ENCODE measurements at places on chromosomes 5 and 9. TPM values are rescaled to one million over a fixed set of nuclear protein-coding genes. Genes with fewer than 3 reads are reported as not detected.

GRCh38 chr5:83925321-83925954 lies 204.8 kb upstream of the HAPLN1 start:
- H3K36me3 ChIP-seq = no peaks in the 10 kb centered on the region
- no peak overlapping the region for H3K4me3 ChIP-seq
- no peaks in the 10 kb centered on the region for H3K27me3 ChIP-seq
- no peak for DNase-seq
- no peak overlapping the region for H3K27ac ChIP-seq
- H3K4me1 ChIP-seq = no peaks in the 10 kb centered on the region

DNA sequence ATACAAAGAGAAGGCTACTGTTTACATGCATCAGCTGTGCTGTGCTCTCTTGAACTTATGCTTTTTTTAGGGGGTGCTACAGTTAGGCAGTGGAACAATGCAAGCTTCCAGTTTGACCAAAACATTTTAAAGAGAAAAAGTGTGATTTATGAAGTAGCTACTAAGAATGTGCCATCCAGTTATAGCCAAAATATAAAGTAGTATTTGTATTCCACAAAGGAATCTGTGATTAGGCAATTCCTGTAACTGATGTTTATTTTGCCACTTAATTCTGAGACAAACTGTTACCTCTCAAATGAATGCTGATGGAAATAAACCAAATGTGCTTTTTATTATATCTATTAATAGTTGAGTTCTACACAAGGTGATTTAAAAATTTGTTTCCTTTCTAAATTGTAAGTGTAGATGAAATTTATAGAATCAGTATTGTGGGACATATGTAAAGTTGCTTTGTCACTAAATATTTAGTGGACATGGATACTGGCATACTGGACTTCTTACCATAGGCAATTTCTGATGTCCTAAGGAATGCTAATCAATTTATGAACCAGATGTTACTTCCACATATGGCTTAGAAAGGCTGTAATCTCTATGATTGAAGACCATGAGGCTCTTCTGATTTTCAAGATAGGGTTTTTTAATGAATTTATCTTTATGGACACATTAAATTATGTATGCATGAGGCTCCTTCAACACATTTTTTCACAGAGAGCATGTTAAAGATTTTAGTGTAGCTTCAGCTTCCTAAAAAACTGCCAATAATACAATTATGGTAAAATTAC lies 410.2 kb downstream of the PRR16 start:
- no peaks in the 10 kb centered on the region for H3K27me3 ChIP-seq
- H3K36me3 ChIP-seq = no peaks in the 10 kb centered on the region
- H3K27ac ChIP-seq = no peak overlapping the region

DNA sequence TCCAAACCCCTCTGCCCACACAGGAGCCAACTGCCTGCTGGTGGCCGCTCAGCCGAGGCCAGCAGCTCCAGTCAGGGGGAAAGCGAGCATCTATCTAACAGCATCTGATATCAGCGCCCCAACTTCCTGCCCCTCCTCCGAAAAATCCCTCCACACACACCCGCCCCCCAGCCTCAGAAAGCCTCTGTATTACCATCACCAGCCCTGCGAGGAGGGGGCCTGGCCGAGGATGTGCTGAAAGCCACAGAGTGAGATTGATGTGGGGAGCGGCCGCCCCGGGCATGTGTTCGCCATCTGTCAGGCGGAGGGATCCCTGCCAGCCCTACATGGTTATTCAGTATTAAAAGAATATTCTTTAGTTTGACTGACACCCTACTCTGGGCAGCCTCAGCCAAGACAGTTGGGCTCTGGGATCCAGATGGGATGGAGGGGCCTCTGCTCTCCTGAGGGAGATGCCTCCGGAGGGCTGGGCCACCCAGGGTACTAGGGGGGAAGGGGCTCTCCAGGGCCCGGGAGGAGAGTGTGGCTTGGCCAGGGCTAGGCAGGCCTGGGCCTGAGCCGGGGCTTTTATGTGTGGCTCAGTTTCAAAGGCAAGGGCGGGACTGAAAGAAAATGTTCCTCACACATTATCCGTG lies 98.0 kb downstream of the HSD17B3 start:
- H3K36me3 ChIP-seq = no peaks in the 10 kb centered on the region
- peak; percentile 27 for DNase-seq
- H3K27ac ChIP-seq = no peak overlapping the region
- no peak overlapping the region for H3K4me3 ChIP-seq

DNA sequence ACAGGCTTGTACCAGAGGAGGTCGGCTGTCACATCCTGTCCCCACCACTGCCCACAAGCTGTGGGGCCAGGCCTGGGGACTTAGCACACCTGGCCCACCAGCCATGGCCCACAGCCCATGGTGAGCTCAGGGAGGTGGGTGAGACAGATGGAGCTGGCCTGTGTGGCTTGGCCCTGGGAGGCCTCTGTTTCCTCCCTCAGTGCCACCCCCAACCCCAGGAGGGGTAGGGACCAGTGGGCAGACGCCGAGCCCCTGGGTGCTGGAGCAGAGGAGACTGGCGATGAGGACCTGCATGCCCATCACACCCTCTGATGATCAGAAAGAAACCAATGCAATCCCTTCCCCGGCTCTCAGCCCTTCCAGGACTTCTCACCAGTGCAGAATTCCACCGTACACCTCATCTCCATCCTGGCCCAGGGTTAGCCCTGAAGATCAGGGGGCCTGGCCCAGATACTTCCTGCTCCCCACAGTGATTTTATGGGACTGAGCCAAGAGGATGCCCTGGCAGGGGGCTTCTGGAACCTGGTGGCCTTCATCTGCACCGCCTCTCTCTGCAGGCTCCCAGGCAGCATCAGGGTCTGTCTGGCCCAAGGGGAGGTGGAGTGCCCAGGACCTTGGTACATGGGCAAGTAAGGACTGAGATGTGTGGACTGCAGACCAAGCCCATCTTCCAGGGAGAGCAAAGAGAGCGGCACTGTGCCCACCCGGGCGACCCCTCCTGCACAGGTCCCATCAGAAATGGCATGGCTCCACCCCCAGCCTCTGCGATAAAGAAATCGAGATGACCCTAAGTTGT lies 16.9 kb upstream of the NKD2 start:
- H3K4me1 ChIP-seq = no peaks in the 10 kb centered on the region
- no peaks in the 10 kb centered on the region for H3K36me3 ChIP-seq
- peak; percentile 8 for DNase-seq
- no peak overlapping the region for H3K27ac ChIP-seq
- no peak overlapping the region for H3K4me3 ChIP-seq
- H3K27me3 ChIP-seq = peaks cover 3% of the 10 kb centered on the region

DNA sequence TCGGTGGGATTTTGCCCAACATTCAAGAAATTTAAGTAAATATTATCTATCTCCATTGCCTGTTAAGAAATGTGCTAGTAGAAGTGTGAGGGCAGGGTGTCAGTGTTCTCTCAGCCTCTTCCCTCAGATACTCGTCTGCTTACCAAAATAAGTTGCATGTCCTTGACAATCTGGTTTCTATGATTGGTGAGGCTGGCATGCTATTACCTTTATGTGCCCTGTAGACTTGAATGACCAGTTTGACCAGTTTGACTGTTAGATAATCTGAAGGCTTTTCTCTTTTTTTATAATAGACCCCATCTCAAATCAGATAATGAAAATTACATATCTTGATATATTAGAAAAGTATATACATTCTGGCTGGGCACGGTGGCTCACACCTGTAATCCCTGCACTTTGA lies 348 bp downstream of the CATSPER3 start:
- H3K27me3 ChIP-seq = no peaks in the 10 kb centered on the region
- no peak overlapping the region for H3K4me3 ChIP-seq
- no peaks in the 10 kb centered on the region for H3K4me1 ChIP-seq
- no peak overlapping the region for H3K27ac ChIP-seq

GRCh38 chr5:58933891-58934628 lies 351.2 kb downstream of the RAB3C start:
- no peaks in the 10 kb centered on the region for H3K4me1 ChIP-seq
- no peak overlapping the region for H3K27ac ChIP-seq
- H3K36me3 ChIP-seq = no peaks in the 10 kb centered on the region
- peak; percentile 74 for DNase-seq
- no peaks in the 10 kb centered on the region for H3K27me3 ChIP-seq
- H3K4me3 ChIP-seq = no peak overlapping the region

DNA sequence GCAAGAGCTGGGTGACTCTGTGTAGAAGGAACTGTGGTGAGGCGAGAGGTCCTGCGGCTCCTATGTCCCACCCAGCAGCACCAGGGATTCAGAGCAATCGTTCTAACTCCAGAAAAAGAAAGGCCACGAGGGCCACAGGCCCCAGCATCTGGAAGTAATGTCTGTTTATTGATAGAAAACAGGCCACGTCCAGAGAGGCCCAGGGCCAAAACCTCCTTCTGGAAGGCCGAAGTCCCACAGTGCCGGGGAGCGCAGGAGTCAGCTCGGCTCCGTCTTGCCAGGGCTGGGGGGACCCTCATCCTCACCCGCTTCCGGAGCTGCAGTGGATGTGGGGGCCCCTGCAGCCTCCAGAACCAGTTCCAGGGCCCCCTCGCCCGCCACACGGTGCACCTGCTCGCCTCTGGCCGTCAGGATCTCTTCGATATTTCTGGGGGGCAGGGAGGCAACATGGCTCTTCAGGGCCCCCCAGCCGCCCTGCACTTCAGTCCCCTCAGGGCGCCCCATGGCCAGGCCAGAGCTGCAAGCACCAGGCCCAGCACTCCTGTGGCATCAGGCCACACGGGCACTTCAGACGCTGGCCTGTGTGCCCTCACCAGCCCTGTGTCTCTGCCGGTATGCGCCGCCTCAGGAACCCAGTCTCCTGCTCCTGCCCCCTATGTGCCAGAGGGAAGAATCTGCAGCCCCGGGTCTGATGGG lies 1.6 kb downstream of the DNLZ start:
- H3K27ac ChIP-seq = no peak overlapping the region
- H3K36me3 ChIP-seq = peaks cover 2% of the 10 kb centered on the region
- no peaks in the 10 kb centered on the region for H3K27me3 ChIP-seq
- H3K4me1 ChIP-seq = peaks cover 29% of the 10 kb centered on the region

DNA sequence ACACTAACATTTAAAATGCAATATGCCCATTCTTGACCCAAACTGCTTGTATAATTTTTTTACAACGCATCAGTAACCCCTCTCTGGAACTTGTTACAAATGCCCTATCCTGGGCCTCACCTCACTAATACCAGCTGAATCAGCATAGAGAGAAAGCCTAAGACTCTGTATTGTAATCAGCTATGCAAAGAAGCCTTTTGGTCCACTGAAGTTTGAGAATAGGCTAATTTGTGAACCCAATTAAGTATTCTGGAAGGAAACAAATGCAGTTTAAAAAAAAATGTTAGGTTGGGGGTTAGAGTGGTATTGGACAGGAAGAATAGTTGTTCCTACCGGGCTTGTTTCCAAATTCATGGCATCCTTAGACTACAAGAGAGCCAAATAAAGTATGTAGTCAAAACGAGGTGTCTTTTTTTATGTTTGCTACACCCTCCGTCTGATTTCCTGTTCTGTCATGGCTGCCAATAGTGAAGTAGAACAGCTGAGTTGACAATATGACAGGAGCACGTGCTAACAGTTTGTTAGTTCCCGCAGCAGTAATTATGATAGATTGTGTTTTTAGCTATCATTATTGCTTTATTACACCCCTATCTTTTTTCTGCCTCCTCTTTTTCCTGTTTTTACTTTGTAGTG lies 1048.7 kb upstream of the NUDT12 start:
- H3K4me1 ChIP-seq = no peaks in the 10 kb centered on the region
- H3K4me3 ChIP-seq = no peak overlapping the region
- no peak overlapping the region for H3K27ac ChIP-seq
- no peaks in the 10 kb centered on the region for H3K27me3 ChIP-seq

DNA sequence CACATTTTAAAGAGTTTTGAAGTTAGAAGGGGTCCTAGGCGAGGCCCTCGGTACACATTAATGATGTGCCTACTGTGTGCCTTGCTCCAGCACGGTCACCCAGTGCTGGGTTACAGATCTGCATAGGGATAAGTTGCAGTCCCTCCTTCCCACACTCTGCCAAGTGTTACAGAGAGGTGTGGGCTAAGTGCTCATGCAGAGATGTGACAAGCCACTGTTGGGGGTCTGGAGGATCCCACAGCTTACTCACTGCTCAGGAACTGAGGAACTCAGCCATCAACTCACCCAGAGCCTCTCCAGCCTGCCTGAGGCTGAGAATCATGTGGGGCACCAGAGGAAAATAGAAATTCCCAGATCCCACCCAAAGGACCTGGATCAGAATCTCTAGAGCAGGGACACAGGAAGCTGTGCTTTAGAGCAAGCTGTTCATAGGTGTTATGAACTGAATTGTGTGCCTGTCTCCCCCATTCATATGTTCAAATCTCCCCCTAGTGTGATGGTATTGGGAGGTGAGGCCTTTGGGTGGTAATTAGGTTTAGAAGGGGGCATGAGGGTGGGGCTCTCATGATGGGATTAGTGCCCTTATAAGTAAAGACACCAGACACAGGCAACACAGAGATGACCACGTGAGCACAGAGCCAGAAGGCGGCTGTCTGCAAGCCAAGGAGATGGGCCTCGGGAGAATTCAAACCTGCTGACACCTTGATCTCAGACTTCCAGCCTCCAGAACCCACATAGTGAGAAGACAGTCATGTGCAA lies 164.1 kb downstream of the HSD17B3 start:
- H3K27me3 ChIP-seq = no peaks in the 10 kb centered on the region
- DNase-seq = no peak
- H3K36me3 ChIP-seq = no peaks in the 10 kb centered on the region
- H3K4me3 ChIP-seq = no peak overlapping the region

GRCh38 chr5:34722183-34722582 lies 66.1 kb downstream of the RAI14 start:
- no peaks in the 10 kb centered on the region for H3K36me3 ChIP-seq
- H3K27ac ChIP-seq = no peak overlapping the region
- DNase-seq = no peak
- H3K4me3 ChIP-seq = no peak overlapping the region
- no peaks in the 10 kb centered on the region for H3K27me3 ChIP-seq
- no peaks in the 10 kb centered on the region for H3K4me1 ChIP-seq

- peaks cover 29% of the 10 kb centered on the region for H3K4me1 ChIP-seq
- no peaks in the 10 kb centered on the region for H3K27me3 ChIP-seq
- H3K36me3 ChIP-seq = peaks cover 67% of the 10 kb centered on the region
- no peak overlapping the region for H3K4me3 ChIP-seq
Observed at GRCh38 chr9:92720209-92720765, 44.3 kb downstream of the BICD2 start.

- peaks cover 18% of the 10 kb centered on the region for H3K4me1 ChIP-seq
- no peaks in the 10 kb centered on the region for H3K36me3 ChIP-seq
- H3K27me3 ChIP-seq = no peaks in the 10 kb centered on the region
- no peak for DNase-seq
Observed at GRCh38 chr5:171956887-171957495, 49.4 kb downstream of the FBXW11 start.

DNA sequence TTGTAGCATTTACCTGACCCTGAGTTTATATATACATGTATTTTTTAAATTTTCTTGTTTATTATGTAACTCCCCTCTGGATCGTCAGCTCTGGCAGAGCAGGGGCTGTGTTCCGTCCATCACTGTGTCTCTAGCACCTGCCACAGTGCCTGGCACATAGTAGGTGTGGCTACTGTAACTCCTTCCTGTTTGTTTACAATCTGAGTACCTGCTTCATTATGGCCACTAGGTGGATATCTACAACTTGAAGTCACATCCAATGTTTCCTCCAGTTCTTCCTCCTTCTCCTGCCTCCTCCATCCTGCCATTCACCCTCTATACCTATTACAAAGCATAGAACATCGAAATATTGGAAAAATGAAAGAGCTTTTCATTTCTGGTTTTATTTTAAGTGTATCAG lies 14.2 kb upstream of the PPP1R2B start:
- peak; percentile 27 for DNase-seq
- H3K4me3 ChIP-seq = no peak overlapping the region
- no peaks in the 10 kb centered on the region for H3K36me3 ChIP-seq
- peaks cover 4% of the 10 kb centered on the region for H3K4me1 ChIP-seq

Gene ATP10B
- not detected for total RNA-seq

Gene PCDHGC3
- total RNA-seq = 1.5 TPM

Gene FSTL4
- total RNA-seq = 0.55 TPM

Gene MLANA
- not detected for total RNA-seq

Gene SPINK13
- not detected for total RNA-seq

Gene BAAT
- not detected for total RNA-seq

Measured in natural killer cell (primary cell).